Fibroblast of skin of scalp (primary cell): ENCODE measurements at places on chromosomes 16 and 17.

DNA sequence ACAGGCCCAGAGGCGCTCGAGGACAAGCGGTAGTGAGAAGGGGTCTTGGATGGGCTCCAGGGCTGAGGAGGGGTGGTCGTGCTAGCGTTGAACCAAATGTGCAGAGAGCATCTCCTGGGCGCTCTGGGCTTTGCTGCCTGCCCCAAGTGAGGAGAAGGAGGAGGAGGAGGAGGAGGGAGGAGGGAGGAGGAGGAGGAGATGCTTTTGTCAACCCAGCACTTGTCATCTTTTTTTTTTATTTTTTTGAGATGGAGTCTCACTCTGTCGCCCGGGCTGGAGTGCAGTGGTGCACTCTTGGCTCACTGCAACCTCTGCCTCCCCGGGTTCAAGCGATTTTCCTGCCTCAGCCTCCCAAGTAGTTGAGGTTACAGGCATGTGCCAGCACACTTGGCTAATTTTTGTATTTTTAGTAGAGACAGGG lies 59.8 kb downstream of the PGS1 start:
- DNase-seq, result no peak

GRCh38 chr17:18250259-18250658 lies 8.3 kb downstream of the FLII start:
- DNase-seq, result no peak

GRCh38 chr17:77546772-77547241 lies 406.0 kb downstream of the SEC14L1 start:
- no peak for DNase-seq

DNA sequence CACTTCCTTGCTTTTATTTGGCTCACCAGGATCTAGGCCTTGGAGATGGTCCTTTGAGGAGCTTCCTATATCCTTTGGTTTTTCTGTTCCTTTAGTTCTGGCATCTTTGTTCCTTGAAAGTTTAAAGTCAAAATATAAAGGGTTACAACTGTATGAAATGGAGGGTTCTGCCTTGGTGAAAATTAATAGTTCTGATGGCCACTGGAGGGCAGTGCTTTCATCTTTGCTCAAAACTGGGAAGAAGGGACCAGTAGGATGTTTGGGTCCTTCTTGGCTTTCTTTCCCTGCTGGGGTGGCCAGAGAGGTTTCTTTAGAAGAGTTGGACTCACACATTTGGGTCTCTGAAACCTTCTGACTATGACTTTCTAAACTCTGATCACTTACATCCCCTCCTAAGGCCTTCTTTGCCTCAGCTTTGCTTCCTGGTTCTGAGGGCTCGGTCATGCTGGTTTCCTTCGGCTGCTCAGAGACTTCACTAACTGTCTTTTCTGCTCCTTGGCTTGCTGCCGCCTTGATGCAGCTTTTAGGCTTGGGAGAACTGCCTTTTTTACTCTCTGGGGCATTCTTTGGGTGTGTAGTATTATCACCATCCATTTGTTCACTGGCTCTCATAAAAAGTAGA lies 10.9 kb upstream of the ITGA2B start:
- DNase-seq, result peak; percentile 33

DNA sequence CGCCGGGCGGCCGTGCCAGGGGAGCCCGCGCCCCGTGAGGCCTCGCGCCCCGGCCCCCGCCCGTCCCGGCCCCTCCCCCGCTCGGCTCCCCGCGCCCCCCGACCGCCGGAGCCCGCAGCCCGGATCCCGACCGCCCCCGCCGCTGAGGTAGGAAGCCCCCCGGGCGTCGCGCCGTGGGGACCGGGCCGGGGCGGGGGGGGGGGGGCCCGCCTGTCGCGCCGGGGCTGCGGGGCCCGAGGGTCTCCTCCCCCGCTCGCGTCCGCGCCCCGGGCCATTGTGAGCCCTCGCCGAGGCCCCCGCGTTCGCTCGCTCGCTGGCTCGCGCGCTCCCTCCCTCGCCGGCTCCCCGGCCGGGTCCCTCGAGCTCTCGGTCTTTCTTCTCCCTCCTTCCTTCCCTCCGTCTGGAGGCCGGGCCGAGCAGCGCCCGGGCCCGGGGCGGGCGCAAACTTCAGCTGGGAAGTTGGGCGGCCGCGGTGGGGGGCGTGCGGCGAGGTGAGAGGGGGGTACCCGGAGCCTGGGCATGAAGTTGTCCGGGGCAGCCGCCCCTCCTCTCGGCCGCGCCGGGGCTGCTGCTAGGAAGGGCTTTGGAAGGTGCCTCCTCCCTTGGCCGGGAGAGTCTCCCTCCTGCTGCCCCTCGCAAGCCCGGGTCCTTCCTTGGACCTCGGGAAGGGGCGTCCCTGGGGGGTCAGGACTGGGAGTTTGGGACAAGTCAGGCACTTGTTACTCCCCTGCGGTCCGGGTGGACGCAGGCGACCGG lies 419 bp downstream of the GLIS2 start:
- DNase-seq, result no peak

GRCh38 chr17:65356536-65356935 lies 204.9 kb downstream of the AXIN2 start:
- DNase-seq, result no peak

GRCh38 chr17:59181481-59181880 lies 25.9 kb downstream of the PRR11 start:
- no peak for DNase-seq

GRCh38 chr16:66511602-66512271 lies 38.2 kb downstream of the TK2 start:
- peak; percentile 86 for DNase-seq

DNA sequence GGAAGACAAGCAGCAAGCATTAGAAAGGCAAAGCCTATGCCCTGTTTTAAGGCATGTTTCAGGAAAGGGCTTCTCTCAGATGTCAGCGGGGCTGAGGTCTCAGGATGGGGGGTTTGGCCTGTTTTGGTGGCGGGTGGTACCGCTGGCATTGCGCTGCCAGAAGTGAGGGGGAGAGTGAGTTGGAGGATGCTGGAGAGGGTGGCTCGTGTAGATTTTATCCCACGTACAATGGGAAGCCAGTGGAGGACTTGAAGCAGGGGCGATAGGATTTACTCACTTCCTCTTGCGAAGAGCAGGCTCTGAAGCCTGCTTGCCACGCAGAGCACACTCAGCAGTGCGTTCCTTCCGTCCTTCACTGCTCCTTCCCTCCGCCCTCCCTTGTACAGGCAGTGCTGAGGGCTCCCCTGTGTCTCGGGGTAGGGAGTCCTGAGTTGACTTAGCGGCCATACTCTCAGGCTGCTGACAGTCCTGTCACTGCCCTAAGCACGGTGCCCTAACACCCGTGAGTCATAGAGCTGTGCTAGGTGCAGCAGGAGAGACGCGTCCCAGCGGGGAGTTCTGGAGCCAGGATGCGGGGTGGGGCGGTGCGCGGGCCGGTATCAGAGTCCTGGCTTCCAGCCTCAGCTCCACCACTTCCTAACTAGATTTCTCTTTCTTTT lies 113.1 kb downstream of the SNX29 start:
- peak; percentile 64 for DNase-seq

DNA sequence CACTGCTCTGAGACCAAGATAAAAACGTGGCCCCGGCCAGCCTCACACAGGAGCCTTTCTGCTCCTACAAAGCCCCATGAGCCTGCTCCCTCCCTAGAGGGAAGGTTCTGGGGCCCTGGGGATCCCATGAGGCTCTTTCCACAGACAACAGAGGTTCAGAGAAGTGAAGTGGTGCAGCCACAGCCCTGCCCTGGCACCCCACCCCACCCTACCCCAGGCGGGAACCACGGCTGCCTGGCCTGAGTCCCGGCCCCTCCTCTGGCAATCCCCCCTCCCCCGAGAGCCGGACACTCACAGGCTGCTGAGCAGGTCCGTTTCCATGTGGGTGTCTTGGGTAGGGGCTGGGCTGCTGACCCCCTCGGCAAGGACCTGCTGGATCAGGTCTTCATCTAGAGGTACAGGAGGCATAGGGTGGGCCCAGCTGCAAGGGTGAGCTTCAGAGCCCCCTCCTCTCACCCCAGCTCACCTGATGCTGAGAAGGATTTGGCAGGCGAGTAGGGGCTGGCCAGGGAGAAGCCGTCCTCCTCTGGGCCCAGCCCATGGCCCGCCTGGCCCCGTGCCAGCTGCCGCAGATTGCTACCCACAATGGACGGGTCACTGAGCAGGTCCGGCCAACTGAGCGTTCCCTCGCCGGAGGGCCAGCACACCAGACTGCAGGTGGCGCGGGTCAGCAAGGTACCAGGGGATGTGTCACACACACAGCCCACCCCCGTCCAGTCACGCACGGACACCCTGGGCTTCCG lies 38.7 kb downstream of the PKD1 start:
- DNase-seq, result no peak

DNA sequence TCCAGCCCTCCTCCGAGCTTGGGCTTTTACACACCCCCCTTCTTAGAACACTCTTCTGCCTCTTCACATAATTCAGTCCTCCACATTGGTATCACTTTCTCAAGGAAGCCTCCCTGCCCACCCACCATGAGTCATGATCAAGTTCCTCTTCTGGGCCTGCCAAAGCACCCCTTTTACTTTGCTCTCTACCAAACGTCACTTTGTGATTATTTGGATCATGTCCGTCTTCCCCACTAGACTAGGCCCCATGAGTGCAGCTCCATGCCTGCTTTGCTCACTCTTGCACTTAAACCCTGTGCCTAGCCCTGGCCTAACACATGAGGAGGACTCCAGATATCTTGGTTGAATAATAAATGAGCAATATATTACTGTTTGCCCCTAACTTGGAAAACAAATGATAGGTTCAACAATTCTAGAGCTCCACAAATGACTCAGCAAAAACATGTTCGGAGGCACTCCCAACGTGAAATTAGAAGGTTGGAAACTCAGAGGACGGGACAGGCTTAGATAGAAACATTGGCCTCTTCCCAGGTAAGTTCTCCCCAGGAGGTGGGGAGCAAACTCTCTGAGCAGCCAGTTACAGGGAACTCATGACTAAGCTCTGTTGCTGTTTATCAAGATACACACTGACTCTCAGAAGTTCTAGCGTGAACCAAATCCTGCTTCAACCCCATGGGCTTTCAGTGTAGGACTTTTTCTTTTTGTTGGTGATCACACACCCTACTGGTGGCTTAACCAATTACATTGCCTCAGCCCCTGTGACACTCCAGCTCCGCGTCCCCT lies 28.3 kb downstream of the G6PC1 start:
- DNase-seq, result peak; percentile 70

- no peak for DNase-seq
Measured at GRCh38 chr17:4738136-4739121, 1.2 kb upstream of the ZMYND15 start.

DNA sequence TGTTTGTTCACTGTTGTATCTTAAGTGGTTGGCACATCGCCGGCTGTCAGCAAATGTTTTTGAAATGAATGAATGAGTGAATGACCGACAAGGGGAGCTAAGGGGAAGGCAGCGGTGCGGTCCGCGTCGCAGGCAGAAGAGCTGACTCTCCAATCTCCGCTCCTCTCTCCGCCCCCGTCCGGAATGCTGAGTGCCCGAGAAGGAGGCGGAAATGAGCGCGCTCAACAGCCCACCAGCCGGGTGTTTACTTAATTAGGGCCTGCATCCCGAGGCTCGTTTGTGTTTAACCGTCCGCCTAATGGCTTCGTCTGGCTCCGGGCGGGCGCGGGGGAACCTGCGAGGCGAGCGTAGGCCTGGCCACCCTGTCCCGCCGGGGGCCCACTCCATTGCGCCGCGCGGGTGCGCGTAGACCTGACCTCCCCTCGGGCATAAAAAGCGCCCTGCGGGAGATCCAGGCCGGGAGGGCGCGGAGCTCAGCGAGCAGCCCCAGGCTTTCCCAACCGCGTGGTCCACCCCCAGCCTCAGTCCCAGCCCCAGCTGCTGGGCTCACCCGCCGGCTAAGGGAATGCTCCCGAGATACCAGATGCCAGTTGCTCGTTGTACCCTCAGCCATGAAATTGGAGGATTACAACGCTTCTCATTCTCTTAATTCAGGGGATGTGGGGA lies 2.5 kb upstream of the CDH3 start:
- DNase-seq, result peak; percentile 30

GRCh38 chr17:75909812-75910274 lies 5.2 kb upstream of the MRPL38 start:
- no peak for DNase-seq

DNA sequence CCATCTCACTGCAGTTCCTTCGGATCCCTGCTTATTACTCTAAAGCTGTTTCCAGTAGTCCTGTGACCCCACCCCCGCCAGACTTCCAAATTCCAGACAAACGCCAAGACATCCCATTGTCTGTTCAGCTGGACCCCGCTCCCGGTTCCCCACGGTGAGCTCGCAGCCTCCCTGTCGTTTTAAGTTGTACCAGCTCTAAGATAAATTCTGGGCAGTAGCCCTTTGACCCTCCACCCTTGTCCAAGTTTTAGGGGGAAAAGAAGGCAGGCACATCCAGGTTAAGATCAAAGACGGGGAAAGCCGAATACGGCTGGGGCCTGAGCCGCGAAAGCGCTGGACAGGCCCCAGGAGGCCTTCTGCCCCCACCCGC lies 589 bp downstream of the ARL6IP1 start:
- no peak for DNase-seq

DNA sequence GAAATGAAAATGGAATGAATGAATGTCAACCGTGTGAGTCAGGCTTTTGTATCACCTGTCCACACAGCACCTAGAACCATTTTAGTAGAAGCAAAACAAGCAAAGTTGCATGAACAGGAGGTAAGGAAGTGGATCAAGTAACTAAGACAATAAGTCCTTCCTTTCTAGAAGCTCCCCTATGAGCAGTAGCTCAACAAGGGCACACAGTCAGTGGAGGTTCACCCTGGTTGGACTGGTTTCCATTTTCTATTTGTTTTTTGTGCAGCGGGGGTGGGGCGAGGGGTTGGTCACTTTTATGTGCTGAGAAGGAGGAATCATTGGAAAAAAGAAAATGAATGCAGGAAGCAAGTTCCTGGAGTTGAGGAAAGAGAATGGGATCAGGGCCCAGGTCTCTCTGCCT lies 4.0 kb upstream of the HSBP1 start:
- DNase-seq, result no peak

DNA sequence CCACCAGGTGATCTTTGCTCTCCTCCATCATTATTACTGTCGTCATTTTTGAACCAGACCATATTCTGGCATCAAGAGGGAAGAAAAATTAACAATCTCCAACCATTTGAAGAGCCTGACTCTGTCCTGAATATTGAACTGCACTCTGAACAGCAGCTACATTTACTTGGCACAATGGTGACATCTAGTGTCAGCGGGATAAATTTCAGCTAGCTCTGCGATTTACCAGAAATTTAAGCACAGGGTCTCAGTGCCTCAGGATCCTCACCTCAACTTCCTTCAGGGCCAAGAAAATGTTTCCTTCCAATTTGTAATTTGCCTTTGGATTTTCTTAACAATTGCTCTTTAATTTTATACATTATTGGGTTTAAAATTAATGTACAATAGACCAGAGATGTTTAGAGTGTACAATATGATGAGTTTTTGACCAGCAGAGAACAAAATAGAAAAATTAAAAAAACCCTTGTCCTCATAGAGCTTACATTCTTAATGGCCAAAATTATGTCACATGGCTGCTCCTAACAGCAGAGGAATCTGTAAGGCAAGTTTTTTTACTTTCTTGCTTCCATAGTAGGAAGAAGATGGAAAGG lies 10.7 kb upstream of the ZNF19 start:
- DNase-seq, result peak; percentile 60

GRCh38 chr16:80899809-80900592 lies 95.6 kb upstream of the CDYL2 start:
- DNase-seq, result peak; percentile 84

- DNase-seq, result no peak
Measured at GRCh38 chr17:45820052-45820780, 24.5 kb upstream of the SPPL2C start.
